NCI-H187 treated with DMSO at 0.1 percent for 48 hours (cell line): ENCODE measurements at places on chromosomes 5 and 9.

- no peak for DNase-seq
These were observed 129.9 kb downstream of the BAAT start for GRCh38 chr9:101254733-101255433.

- DNase-seq: no peak
These were observed 79.8 kb downstream of the KLF4 start for GRCh38 chr9:107409581-107410389.

GRCh38 chr5:31193116-31193515 is 370 bp upstream of the CDH6 start:
- DNase-seq: no peak

DNA sequence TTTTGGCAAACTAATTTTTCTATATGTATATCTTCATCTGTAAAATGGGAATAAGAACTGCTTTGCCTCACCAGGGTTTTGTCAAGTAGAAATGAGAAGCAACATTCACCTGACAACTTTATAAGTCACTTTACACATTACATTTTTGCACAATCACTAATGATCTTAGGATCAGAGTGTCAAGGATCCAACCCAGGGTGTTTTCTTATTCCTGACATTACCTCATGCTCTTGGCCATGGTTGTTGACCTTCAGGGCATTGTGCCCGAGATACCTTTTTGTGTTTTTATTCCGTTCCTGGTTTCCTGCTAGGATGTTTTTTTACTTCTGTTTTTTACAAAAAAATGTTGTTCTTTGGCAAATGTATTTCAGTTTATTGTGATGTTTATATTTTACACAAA is 22.2 kb upstream of the RASA1 start:
- no peak for DNase-seq

- DNase-seq: no peak
These were observed 69.6 kb upstream of the LRRTM2 start for GRCh38 chr5:138944527-138945322.

- no peak for DNase-seq
These were observed 220.5 kb downstream of the GDNF start for GRCh38 chr5:37619353-37619752.

DNA sequence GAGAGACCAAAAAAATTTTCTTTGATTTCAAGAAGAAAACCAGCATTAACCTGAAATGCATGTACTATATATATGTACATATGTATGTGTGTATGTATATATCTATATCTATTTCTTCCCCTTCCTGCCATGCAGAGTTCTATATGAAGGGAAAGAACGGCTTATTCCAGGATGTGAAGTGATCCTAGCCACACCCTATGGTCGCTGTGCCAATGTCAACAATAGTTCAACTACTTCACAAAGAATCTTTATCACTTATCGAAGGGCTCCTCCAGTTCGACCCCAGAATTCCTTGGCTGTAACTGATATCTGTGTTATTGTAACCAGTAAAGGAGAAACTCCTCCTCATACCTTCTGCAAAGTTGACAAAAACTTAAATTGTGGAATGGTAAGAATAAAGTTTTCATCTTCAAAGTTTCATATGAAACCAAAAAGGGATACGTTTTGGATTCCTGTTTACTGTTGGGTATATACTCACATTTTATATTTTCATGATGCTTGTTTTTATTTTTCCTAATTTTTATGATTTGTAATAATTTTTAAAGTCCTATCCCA is 56.2 kb downstream of the DENND4C start:
- no peak for DNase-seq

- no peak for DNase-seq
These were observed 163.6 kb downstream of the COMMD10 start for GRCh38 chr5:116248432-116248831.

GRCh38 chr5:91535499-91535898 is 152.4 kb upstream of the ARRDC3 start:
- no peak for DNase-seq
